RCC 7860 (cell line): ENCODE measurements at places on chromosomes 3 and 15.

DNA sequence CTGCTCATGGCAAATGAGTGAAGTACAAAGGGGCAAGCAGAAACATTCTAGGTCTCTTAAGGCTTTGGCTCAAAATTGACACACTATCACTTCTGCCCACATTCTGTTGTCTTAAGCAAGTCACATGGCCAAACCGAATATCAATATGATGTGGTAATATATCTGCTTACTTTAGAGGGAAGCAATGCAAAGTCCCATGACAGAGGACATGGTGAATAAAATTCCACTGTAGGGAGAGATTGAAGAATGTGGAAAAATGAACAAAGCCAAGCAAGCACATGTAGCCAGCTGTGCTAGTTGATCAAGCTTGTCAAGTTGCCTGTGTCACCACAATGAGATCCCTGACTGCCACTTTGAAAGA lies 11.2 kb upstream of the TBC1D5 start:
- no peak for DNase-seq

- DNase-seq = no peak
These were observed 560.8 kb upstream of the RGMA start for GRCh38 chr15:93649691-93650235.

GRCh38 chr15:70267879-70268278 lies 170.2 kb upstream of the TLE3 start:
- DNase-seq = peak; percentile 16

GRCh38 chr3:173615661-173616060 lies 218.1 kb downstream of the NLGN1 start:
- DNase-seq = no peak

GRCh38 chr3:15291589-15292541 lies 40.5 kb downstream of the SH3BP5 start:
- no peak for DNase-seq

DNA sequence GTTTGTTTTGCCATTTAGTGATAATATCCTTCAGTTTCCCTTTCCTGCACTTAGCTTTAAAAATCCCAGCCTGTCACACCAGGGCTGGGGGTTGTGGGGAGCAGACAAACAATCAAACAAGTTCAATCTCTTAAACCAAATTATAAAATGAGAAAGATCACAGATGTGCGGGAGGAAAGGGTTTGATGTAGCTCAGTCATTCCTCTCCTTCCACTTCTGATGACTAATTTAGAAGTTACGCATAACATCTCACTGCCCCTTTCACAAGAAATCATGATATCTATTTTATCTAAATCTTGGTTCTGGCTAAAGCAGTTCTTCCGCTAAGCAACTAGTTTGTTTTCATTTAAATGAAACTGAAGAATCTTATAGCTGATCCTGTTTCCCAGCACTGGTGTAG lies 34.1 kb upstream of the ATG7 start:
- DNase-seq = peak; percentile 82

DNA sequence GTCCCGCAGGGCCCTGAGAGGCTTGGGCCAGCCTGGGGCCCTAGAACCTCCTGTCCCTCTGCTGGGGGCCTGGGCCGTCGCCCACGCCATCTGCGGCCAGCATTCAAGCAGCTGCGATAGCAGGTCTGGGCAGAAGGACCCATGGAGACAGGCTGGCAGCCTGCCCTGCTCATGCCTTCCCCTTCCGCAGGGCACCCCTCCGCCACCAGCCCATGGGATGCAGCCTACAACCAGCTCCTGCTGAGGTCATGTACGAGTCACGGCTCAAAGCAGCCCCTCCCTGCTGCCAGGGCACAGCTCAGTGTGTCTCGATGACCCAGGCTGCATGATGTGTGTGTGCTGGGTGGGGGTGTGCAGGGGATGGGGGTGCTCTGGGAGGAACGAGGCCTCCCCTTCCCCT lies 27.8 kb downstream of the DUSP7 start:
- DNase-seq = no peak

DNA sequence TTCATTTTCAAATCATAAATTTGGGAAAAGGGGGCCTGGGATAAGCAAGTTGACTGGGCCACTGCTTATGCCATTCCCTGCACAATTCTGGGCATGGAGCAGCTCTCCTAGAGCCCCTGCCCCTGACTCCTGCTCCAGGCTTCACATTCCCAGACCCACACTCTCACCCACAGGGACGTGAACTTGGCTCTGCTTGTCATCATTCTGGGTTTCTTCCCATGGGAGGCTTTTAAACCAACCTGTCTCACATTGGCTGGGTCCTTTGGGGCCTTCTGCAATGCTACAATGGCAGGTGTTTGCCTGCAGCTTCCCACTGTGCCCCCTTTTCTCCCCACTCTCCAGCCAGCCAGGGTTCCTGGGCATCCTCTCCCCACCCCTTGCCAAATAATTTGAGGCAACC lies 49.1 kb downstream of the CYP19A1 start:
- no peak for DNase-seq

GRCh38 chr3:170473358-170473757 lies 54.7 kb downstream of the CLDN11 start:
- no peak for DNase-seq

- DNase-seq = no peak
These were observed 71.3 kb downstream of the TRAK1 start for GRCh38 chr3:42162462-42162861.

DNA sequence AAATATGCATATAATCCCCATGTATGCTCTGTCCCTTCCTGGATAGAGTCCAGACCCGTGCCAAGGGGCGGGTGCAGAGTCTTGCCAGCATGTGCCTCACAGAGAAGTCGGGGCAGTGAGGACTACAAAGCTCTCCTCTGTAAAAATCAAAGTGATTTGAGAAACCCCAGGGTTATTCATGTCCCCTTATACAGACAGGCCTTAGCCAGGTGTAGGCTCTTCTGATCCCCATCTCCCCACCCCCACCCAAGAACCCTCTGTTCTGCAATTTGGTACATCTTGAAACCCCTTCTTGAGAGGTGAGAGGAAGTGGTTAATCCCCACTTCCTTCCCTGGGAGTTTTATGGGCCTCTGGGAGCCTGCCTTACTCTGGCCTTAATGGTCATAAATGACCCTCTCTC lies 24.7 kb downstream of the TRIM71 start:
- DNase-seq = no peak

- no peak for DNase-seq
These were observed 52.6 kb downstream of the MTHFS start for GRCh38 chr15:79844221-79844620.

DNA sequence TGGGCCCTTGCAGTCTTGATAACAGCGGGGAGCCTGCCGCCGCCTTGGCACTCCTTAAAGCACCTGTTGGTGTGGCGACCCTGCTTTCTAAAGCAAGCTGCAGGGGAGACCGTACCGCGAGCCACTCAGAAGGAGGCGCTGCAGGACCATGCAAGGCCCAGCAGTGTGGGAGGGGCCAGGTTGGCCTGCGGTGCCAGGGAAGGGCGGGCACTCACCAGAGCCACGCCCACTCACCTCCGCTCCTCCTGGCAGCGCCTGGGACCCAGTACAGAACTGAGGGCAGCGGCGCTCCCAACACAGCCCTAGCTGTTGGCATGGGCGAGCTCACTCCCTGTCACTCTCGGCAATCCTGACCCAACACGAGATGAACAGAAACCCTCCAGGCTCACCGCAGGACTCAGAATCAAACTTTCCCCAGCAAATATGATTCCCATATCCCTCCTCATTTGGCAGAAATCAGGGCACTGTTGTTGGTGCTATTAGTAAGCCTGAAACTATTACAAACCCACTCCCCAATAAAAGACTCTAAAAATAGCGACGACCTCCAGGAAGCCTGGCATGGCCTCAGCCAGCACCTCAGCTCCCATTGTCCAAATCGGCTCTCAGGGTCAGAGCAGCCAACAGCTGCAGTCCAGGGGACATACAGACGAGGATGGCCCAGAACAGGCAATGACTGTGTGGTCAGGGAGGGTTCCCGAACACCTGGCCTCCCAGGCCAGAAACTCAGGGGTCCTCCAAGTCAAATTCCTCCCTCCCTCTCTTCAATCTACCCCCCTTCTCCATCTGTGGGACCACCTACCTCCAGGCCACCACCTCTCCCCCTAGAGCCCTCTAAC lies 77.2 kb downstream of the TBC1D2B start:
- DNase-seq = no peak

GRCh38 chr3:61583890-61584875 lies 22.8 kb downstream of the PTPRG start:
- no peak for DNase-seq

DNA sequence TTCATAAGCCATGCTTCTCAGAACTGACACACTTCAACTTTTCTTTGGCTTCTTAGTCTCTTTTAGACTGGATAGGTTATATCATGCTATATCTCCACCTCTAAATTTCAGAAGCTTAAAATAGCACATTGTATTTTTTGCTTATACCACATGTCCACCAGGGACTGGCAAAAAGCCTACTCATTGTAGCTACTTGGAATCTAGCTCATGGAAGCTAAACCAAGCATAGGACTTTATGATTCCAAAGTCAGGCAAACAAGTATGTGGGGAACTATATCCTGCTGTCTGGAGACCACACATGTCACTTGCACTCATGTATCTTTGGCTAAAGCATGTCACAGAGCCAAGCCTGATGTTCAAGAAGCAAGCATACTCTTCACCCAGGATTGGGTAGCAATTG lies 245.0 kb upstream of the RASGRP1 start:
- no peak for DNase-seq

GRCh38 chr3:71180524-71180923 lies 403.0 kb downstream of the FOXP1 start:
- no peak for DNase-seq

DNA sequence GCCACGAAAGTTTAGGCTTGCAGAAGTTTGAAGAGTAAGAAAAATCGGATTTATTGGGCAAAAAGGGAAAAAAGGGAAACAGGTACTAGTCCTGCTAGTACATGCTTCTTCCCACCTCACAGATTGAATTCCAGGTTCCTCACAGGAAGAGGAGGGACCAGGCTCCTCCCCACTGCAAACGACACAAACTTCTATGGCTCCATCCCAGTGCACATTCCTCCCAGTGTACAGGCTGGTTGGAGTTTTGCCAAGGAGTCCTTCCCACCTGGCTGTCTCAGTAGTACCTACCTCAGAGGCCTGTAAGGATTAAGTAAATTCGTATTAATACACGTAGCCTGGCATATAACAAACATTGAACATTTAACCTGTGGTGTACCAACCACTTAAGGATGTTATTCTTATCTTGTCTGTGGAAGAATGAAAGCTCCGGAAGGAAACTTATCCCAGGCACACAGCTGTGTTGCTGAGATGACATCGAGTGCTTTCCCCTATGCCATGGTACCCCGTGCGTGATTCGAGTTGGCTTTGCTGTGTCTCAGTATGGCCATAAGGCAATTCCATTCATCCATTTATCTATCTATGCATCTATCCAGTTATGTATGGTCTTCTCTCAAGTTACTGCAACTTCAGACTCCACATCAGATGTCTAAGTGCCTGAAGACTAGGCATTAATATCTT lies 294.3 kb downstream of the LRTM1 start:
- no peak for DNase-seq

DNA sequence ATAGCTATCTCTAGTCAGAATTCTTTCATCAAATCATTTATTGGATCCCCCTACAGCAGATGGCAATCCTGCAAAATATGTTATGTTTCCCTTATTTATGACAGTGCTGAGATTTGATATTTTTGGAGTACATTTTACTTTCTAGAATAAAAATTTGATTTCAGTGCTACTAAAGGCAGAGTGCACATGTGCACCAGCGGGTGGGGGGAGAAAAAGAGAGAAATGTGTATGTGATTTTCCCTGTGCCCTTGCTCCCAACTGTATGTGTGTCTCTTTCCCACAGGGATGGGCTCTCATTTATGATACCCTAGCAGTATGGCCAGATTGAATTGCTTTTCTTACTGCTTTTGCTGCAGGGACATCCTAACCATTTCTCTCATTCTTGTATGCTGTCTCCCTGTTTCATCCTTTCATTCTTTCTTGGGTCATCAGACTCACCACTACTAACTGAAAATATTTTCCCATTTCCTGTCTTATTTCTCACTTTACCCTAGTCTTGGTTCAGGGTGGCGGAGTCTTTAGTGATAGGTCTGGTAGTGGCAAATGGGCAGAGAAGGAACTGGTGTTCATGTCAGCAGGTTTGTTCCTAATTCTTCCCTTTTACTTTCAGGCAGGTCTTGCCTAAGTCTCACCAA lies 140.7 kb downstream of the TCF12 start:
- no peak for DNase-seq

GRCh38 chr3:20375302-20375701 lies 189.3 kb upstream of the SGO1 start:
- no peak for DNase-seq

DNA sequence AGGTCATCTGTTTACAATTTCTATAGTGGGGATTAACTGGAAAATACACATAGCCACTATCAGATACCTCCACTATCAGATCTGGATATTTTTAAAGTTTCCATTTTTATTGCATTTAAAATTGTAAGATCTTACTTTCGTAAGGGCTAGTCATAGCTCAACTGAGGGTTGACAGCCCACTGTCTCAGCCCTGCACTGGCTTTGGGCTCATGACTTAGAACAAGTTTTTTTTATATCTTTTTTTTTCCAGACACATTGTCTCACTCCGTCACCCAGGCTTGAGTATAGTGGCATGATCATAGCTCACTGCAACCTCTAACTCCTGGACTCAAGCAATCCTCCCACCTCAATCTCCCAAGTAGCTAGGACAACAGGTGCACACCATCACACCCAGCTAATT lies 48.8 kb upstream of the DNAJC13 start:
- DNase-seq = no peak

DNA sequence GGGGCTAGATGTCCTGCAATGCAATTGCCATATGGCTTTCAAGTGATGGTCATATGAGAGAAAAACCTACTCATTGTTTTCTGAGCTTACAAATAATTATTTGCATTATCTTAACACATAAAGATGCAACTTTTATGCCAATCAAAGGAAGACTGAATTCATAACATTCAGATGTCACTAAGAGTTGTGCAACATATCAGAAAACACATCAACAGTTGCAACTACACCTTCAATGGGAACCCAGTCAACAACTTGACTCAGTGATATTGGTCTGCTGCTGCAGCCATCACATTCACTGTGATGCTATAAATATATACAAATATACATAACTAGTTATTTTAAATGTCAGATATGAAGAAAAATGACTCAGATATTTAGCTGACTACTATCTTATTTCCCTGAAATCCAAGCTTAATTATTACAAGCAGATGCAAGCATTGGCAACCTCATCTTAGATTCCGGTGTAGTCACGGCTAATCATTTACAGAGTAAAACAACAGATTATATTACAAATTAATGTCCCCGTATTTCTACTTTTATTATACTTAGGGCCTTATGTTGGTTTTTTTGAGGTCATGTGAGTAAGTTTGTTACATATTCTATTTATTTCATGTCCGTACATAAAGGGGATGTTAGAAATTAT lies 23.7 kb downstream of the CNTN3 start:
- DNase-seq = no peak
